NCI-H226 (cell line): ENCODE measurements at places on chromosomes 1 and 21.

DNA sequence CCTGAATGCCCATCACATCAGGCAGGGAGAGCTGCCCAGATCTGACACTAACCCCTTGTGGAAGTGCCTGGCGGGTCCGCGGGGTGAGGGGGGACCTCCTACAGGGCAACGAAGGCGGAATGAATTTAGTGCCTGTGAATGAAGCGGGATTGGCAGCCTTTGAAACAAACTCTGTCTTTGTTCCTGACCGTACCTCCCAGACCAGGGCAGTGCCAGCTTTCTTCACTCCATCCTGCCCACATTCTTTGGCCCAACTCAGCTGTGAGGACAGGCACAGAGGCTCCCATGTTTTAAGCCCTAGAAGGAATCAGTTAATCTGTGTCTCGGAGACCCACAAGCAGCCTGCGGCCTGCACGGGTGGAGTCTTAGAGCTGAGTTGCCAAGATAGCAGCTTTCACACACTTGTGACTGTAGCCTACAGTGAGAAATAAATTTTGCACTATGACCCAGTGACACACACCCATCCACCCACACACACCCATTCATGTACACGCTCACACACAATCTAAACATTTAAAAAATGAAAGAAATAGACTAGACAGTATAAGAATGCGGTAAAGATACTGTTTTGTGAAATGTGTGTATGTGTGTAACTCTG is 60.1 kb upstream of the USP24 start:
- DNase-seq: no peak

DNA sequence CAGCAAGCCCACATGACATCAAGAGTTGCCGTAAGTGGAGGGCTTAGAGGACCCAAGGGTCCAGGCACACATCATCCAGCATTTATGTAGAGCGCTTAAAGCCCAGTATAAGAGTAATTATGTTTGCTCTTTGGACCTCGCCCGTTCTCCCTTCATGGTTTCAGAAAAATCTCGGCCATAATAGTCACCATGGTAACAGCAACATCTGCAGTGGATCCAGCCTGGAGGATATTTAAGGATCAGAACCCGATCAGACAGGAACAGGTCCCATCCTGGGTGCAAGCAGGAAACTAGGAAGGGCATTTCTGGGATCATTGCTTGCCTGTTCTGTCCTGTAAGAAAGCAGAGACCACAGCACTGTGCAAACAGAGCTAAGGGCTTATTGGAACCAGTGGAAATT is 89.9 kb upstream of the KAZN start:
- DNase-seq: no peak

- no peak for DNase-seq
Measured at GRCh38 chr1:10753299-10753698, 43.1 kb downstream of the CASZ1 start.

DNA sequence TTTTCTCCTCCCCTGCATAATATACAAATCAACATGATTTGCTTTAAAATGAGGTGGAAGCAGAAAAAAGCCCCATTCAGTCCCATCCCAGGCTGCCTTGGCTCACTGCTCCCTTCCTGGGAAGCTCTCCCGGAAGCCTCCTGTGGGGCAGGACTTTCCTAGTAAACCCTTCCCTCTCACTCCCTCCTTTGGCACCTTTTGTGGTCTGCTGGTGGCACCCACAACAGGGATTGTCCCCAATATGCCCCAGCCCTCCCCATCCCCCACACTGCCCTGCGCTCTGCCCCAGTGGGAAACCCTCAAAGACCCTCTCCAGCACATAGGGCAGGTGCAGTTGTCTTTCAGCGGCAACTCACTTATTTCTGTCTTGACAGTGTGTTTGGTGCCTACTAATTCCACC is 1.8 kb upstream of the TMPRSS2 start:
- no peak for DNase-seq

- peak; percentile 79 for DNase-seq
Measured at GRCh38 chr1:59083946-59084865, 212.7 kb upstream of the FGGY start.

DNA sequence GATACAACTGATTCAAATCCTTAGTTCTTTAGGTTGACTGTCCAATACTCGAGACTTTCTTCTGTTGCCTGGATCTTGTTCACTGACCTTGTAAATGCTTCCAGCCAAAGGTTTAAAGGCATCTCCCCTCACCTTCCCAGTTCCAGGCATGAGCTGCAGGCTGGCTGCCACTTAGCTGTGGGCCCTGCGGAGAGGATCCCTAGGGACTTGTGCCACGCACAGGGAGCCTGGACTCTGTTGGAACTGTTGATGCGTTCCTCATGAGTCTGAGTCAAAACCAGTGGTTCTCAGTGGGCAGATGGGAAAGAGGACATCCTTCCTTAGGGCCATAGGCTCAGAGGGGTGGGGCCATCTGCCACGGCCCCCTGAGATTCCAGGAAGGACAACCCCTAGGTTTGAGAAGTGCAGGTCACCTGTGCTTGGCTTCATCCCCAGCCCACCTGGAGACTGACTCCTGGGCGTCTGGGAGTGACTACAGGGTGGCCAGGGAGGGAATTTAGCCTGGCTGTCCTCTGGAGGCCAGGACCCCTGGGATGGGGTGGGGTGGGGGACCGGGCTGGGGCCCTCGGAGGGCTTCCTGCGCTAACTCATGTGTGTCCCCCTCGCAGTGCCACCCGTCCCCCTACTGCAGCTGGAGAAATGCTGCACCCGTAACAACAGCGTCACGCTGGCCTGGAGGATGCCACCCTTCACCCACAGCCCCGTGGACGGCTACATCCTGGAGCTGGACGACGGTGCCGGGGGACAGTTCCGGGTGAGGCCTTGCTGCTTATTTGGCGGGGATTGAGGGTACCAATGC is 37.6 kb upstream of the GNPAT start:
- DNase-seq: no peak

- no peak for DNase-seq
Measured at GRCh38 chr1:207814469-207814868, 62.6 kb downstream of the CD46 start.

GRCh38 chr1:192866241-192866868 is 57.5 kb downstream of the RGS2 start:
- no peak for DNase-seq

- no peak for DNase-seq
Measured at GRCh38 chr1:159895836-159896545, 4.0 kb downstream of the CFAP45 start.

DNA sequence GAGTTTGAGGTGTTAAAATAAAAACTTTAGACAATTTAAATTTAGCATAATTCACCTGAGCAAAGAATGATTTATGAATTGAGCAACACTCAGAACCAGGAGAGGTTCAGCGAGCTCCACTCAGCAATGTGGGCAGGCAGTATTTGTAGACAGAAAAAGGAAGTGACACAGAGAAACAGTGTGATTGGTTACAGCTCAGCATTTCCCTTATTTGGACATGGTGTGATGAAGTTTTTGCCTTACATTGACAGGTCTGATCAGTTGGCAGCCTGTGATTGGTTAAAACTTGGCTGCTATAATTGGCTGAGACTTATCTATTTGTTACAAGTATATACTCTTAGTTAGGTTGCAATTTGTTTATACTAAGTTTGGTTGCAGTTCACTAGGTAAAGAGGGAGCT is 621.2 kb upstream of the PRMT6 start:
- no peak for DNase-seq

DNA sequence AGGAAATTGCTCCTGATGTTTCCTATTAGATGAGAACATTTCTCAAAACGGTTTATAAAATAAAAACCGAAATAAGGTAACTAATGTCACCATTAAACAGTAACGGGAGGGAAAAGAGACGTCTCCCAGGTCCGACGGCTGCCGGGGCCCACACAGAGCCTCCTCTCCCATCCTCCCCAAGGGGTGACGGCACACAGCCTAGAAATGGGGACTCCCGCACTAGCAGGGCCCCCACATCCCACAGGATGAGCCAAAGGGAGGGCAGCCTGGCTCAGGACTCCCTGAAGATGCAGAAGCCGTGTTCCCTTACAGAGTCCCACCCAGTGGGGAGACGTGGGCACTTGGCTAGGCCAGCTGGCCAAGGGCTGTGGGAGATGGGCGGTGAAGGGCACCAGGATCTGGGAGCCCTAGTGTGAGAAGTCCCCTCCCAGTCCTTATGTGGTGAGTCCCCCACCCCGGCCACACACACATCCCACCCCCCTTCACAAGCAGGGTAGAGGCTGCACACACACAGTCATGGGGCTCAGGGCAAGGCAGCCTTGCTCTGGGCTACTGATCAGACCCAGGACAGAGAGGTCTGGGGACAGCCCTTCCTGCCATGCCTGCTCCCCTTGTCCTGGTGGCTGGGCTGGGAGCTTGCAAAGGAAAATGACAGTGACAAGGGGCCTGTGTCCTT is 3.3 kb downstream of the KRTAP10-3 start:
- no peak for DNase-seq

- DNase-seq: no peak
Measured at GRCh38 chr1:157124855-157125254, 13.3 kb downstream of the ETV3 start.

- DNase-seq: peak; percentile 83
Measured at GRCh38 chr1:203124546-203125317, 2.8 kb upstream of the ADORA1 start.

GRCh38 chr1:205304695-205305070 is 16.9 kb downstream of the NUAK2 start:
- DNase-seq: no peak

DNA sequence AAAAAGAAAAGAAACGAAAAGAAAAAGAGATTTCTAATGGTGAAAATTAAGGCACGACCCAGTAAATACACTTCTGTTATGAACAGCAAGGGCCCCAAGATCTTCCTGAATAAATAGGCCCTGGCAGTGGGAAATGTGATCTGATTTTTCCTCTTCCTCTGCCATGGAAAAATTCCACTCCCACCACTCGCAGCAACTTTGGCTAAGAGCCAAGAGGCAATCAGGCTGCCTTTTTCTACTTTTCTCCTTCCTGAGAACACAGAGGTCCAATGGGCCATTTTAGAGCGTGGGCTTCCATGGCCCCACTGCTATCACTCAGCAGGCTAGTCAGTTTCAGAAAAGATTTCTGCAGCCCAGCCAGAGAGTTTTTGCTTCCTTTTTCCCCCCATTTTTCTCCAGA is 33.7 kb upstream of the AK4 start:
- no peak for DNase-seq

- DNase-seq: no peak
Measured at GRCh38 chr1:222229672-222230312, 318.1 kb downstream of the HHIPL2 start.

- DNase-seq: no peak
Measured at GRCh38 chr1:16212251-16212961, at the start of gene ARHGEF19. Gene ARHGEF19 (minus strand): TSS chr1:16212652. CDS start chr1:16209054, 3,598 bp downstream.

- no peak for DNase-seq
Measured at GRCh38 chr1:68470388-68470970, 20.7 kb upstream of the RPE65 start.

DNA sequence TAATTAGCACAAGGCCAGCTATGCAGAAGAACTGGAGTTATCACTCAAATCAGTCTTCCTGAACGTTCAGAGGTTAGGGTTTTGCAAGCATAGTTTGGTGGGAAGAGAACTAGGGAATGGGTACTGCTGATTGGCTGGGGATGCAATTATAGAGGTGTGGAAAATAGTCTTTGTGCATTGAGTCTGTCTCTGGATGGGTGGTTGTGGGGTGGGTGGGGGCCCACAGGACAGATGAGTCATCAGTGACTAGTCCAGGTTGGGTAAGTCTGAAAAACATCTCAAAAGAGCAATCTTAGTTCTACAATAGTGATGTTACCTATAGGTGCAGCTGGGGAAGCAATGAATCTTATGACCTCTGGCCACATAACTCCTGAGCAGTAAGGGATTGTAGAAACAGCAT is 89.7 kb upstream of the HMCN1 start:
- DNase-seq: no peak

GRCh38 chr1:236009857-236010256 is 55.0 kb downstream of the NID1 start:
- DNase-seq: no peak

- no peak for DNase-seq
Measured at GRCh38 chr1:215156232-215156631, 73.7 kb downstream of the KCNK2 start.

GRCh38 chr1:160624464-160624863 is 22.4 kb downstream of the SLAMF1 start:
- DNase-seq: no peak

DNA sequence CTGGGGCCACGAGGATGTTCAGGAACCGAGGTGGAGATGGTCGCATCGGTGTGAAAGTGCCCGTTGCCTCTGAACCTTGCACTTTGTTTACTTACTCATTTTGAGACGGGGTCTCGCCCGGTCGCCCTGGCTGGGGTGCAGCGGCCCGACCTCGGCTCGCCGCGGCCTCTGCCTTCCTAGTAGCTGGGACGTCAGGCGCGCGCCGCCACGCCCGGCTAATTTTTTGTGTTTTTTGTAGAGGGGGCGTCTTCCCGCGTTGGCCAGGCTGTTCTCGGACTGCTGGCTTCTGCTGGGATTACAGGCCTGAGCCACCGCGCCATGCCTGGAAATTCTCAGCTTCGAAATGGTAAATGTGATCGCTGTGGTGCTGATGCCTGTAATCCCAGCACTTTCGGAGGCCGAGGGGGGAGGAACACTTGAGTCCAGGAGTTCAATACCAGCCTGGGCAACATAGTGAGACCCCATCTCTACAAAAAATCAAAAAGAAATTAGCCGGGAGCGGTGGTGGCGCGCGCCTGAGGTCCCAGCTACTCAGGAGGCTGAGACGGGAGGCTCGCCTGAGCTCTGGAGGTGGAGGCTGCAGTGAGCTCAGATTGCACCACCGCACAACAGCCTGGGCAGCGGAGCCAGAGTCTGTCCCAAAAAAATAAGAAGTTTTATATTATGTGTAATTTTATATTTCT is 684 bp upstream of the MRPL20 start:
- DNase-seq: no peak

DNA sequence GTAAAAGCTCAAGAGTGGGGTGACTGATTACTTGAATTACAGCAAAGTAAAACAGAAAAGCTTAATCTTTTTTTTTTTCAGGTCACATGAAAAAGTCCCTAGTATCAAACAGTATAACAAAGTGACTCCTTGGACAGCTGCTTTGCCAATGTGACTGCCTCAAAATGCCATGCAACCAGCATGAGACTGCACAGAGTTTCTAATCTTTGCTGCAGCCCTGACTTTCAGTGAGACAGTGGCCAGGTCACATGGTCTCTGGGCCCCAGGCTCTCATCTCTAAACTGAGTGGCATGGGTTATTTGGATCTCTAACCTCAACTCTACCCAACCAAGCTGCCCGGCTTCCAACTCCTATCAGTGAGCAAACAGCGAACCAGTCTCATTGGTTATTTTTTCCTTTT is 169.0 kb downstream of the VAV3 start:
- DNase-seq: no peak

DNA sequence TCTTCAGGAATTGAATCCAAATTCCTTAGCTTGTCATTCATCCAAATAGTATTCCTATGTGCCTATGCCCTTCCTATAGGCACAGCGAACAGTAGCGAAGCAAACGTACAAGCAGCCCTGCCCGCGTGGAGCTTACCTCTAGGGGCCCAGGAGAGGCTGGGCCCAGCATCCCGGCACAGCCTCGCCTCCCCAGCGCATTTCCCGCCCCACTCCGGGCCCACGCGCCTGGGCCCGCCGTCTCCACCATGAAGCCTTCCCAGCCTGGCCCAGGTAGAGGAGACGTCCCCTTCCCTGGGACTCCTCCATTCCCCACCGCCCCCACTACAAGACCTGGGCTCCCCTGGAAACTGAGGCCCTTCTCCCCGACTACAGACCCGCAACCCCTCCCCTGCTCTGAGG is 245 bp upstream of the TMEM269 start:
- no peak for DNase-seq

- no peak for DNase-seq
Measured at GRCh38 chr1:202858331-202858730, 30.6 kb downstream of the RABIF start.

- no peak for DNase-seq
Measured at GRCh38 chr21:34695434-34695833, 26.6 kb downstream of the CLIC6 start.

- peak; percentile 73 for DNase-seq
Measured at GRCh38 chr1:179178950-179179349, 50.5 kb downstream of the ABL2 start.

GRCh38 chr1:22248746-22249145 is 105.8 kb upstream of the WNT4 start:
- DNase-seq: no peak
